Activated T-cell treated with anti-CD3 and anti-CD28 coated beads, Interleukin-2, amount 50 U/mL, for 72 hours (primary cell): ENCODE measurements at places on chromosomes 2 and 18. TPM values are rescaled to one million over a fixed set of nuclear protein-coding genes. Genes with fewer than 3 reads are reported as not detected.

Gene ABCA12
- 0.02 TPM for total RNA-seq

Gene IL37
- total RNA-seq, result not detected

DNA sequence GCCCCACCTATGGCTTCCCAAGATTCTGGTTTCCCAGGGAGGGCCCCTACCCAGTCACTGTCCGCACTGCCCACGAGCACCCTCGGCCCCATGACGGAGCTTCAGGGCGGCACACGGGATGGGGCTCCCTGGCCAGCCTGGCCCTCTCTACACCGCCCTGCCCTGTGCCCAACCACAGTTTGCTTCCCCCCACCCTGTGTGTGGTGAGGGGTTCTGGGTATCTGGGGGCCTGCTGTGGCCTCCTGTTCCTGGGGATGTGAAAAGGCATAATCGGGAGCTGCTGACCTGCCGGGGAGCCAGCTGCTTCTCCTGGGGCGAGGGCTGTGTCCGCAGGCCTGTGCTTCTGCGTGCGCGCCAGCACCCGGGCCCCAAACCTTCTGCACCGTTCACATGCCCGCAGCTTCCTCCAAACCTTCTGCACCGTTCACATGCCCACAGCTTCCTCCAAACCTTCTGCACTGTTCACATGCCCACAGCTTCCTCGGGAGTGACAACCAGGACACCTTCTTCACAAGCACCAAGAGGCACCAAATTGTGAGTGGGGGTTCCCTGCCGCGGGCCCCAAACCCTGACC, 12.4 kb downstream of the ANO7 start:
- no peak for DNase-seq

DNA sequence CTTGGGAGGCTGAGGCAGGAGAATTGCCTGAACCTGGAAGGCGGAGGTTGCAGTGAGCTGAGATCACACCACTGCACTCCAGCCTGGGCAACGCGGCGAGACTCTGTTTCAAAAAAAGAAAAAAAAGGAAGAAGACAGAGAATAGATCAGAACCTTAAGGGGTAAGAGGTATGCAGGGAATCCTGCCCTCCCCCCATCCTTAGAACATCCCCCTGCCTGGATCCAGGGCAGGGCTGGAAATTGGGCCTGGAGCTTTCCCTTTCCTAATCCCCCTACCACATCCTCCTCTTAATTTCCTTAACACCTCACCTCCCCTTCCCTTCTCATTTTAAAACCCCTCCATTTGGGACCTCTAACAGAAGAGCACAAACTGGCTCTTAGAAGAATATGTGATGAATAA, 56.5 kb downstream of the RNU4ATAC start:
- no peak for DNase-seq

DNA sequence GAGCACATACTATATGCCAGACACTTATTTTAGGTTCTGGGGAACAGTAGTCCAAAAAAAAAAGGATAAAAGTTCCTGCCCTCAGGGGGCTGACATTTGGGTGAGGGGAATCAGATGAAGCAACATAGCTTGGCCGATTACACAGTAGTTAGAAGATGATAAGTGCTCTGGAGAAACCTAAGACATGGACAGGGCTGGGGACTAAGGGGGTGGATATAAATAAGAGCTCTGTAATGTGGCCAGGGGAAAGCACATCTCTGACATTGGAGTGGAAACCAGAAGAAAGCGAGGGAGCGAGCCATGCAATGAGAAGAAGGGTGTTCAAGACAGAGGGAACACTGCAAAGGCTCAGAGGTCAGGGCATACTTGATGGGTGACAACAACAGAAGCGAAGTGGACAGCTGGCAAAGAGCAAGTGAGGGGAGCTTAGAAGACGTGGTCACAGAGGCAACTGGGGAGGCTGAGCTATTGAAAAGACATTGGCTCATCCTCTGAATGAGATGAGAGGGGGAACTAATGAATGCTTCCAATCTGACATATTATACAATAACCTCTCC, 11.4 kb downstream of the TMEM182 start:
- no peak for DNase-seq

Gene STARD6
- not detected for total RNA-seq

DNA sequence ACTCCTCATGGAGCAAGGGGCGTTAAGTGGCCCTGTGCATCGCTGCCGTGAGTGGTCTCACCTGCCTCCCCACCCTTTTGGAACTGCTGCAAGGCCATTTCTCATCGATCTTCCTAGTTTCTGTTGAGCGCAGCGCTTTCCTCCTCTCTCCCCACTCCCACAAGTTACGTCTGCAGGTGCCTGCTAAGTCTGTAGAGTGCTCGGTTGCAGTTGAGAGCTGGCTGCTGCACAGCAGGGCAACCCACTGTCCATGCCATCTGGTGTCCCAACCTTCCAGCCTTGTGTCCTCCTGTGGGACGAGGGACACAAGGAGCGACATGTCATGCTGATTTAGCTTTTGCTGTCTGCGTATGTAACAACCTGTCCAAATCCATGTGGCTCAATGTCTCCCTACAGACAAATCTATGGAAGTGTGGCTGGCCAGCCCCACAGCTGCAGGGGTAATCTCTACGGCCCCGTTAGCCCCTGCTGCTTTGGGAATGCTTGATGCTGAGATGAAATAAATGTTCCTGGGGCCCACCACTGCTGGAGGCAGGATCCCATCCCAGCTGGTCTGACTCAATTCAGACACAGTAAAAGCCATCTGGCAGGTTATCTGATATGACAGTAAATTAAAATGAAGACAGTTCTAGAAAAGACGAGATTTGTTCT, 68.1 kb upstream of the TCF7L1 start:
- no peak for DNase-seq

GRCh38 chr2:156649596-156649995, 213.4 kb downstream of the GPD2 start:
- DNase-seq, result no peak

Gene AQP12B
- total RNA-seq, result not detected

Gene LAMA1
- not detected for total RNA-seq

Gene ANKRD30B
- total RNA-seq, result not detected

Gene ACKR3
- total RNA-seq, result 0.83 TPM

Gene CNPPD1
- total RNA-seq, result 53.5 TPM

Gene IL1R1
- 14.3 TPM for total RNA-seq

- DNase-seq, result no peak
Observed at GRCh38 chr2:29343830-29344229, 228.6 kb downstream of the CLIP4 start.

- no peak for DNase-seq
Observed at GRCh38 chr2:198913394-198914152, 544.2 kb downstream of the SATB2 start.

- DNase-seq, result peak; percentile 6
Observed at GRCh38 chr2:75523313-75524275, 37.1 kb downstream of the EVA1A start.

DNA sequence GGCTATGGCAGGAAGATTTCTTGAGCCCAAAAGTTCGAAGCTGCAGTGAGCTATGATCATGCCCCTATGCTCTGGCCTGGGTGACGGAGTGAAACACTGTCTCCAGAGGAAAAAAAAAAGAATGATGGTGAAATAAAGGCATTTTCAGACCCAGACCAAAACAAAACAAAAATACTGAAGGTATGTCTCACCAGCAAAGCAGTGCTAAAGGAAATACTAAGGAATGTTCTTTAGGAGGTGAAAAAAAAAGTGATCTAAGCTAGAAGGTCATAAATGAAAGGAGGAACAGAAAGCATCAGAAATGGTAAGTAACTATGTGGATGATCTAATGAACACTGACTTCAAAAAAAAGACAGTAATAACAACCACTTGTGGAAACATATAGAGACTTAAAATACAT, 18.7 kb downstream of the SS18 start:
- no peak for DNase-seq

- no peak for DNase-seq
Observed at GRCh38 chr2:25310965-25311864, 30.5 kb downstream of the DNMT3A start.

DNA sequence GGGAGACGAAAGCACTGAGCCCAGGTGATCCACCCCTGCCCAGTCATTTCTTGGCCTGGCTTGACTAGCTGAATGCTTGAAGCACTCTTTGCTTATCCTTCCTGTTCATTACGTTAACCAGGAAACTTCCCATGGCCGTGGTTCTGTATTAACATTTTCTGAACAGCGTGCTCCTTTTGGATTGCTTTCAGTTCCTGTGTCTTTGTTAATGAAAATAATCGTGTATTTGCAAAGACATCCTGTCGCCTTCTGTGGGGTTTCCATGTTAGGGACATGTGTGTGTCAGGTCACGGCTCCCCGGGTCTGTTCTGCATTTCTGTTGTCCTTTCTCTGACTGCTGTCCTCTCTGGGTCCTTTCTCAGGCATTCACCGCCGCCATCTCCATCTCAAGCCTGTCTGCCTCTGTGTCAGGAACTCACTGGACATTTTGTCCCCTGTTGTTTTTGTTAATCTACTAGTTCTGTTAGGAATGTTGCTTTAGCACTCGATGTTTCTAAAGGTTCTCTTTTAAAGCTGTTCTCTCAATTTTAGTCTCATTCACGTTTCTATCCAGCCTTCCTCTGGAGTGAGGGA, 434.1 kb upstream of the HS6ST1 start:
- no peak for DNase-seq

Gene CRYGC
- total RNA-seq, result not detected

GRCh38 chr2:150409196-150409595, 78.3 kb downstream of the RND3 start:
- DNase-seq, result no peak

Gene ALPI
- total RNA-seq, result not detected
